ENCODE measurements at places on chromosomes 3 and 15.

DNA sequence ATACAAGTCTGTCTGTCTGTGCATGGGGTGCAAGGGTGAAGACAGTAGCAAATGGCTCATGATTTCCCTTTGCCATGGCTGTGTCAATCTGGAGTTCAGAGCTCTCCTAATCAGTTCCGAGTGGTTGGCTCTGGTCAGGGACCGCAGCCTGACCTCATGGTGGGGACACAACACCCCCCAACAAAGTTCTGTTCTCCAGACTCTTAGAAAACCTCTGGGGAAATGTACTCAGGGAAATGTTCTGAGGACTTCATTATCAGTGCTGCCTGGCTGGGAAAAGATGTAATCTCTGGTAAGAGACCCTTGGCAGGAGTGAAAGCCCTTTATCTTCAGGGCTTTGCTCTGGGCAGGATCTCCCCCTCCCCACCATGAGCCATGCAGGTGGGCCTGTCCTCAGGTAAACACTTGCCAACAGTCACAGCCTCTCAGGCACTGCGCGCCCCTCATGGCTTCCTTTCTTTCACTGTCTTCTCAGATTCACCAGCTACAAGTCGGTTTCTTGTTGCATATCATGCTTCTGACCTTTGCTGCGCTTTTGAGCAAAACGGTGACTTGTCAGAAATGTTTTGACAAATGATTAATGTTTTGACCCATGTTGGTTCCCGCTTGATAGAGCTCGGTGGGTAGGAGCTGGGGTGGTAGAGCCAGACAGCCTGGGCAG, 95.5 kb downstream of the ST6GAL1 start:
- DNase-seq, result no peak

DNA sequence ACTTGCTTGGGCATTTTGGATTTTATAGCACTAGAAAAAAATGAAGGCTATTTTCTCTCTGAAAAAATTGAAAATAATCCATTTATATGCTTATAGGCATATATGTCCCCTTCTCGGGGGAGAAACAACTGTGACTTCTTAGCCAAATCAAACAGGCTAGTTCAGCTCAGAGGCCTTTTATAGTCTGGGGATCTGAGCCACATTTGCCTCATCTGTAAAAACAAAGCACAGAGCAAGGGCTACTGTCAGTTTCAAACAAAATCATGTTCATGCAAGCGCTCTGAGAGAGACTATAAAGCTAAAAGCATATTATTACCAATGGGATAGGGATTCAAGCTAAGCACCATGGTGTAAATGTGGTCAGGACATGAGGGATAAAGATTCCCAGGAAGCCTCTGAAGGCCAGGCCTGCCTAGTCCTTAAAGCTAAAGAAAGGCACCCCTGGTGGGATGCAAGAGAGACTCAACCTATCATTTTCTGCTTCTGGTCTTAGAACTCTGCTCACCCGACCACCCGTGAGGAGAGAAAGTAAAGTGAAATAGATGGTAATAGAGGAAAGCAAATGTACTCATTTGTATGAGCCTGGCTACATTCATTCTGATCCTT, 51.0 kb upstream of the IL12A start:
- DNase-seq, result no peak

DNA sequence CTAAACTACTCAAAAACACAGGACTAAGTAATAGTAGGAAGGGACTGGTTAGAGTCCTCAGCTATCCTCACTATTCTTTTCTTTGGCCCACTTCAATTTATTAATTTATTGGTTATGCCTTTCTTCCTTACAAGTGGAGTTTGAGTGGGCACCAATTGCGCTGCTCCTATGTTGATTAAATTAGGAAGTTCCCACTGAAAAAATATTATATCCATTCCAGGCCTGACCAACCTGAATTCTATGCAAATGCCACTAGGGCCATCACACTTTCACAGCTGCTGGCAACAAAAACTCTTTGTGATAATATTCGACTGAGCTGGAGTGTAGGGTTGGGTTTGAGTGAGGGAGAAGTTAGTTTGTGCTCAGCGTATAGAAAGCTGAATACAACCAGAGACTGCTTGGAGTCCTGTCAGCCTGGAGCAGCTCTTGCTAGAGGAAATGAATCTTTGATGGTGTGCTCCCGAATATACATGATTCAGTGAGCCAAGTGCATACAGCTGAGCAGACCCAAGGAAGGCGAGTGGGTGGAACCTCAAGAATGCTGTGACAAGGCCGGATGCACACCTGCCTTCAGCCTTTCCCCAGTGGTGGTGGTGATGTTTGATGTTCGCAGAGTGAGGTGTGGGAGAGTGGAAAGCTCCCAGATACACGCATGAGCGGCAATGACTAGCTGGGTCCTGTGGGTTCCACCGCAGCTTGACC, 1.5 kb downstream of the ARHGEF3 start:
- no peak for DNase-seq

DNA sequence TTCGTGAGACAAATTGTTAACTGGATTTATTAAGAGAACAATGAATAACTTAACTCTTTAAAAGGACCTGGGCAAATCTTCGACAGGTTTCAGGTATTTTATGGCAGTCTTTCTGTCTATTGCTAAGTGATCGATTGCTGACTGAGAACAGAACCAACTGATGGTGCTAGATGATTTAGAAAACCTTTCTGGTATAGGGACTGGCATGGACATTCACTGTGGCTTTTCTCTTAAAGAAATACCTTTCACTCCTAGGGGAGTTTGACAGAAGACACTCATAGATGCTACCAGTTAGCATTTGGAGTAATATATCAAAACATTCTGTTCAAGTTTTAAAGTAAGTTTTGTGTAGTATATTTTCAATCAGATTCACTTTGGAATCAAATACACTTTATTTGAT, 654 bp downstream of the PPARG start:
- DNase-seq, result no peak

- no peak for DNase-seq
Measured at GRCh38 chr3:86554383-86554782, 436.6 kb downstream of the VGLL3 start.

Data from KBM-7 (cell line).